ENCODE measurements at places on chromosomes 2 and 18.
A peak's percentile ranks its signal among the peaks of the same experiment; 100 is the strongest.

- no peak for DNase-seq
These were observed 21.4 kb downstream of the DIPK1C start for GRCh38 chr18:74435740-74436139.

- DNase-seq, result no peak
These were observed 1255.2 kb downstream of the CNTNAP5 start for GRCh38 chr2:125280265-125280664.

- DNase-seq, result no peak
These were observed 297.2 kb downstream of the NDUFA10 start for GRCh38 chr2:239727776-239728600.

GRCh38 chr2:231571661-231572191 lies 20.9 kb upstream of the TEX44 start:
- no peak for DNase-seq

DNA sequence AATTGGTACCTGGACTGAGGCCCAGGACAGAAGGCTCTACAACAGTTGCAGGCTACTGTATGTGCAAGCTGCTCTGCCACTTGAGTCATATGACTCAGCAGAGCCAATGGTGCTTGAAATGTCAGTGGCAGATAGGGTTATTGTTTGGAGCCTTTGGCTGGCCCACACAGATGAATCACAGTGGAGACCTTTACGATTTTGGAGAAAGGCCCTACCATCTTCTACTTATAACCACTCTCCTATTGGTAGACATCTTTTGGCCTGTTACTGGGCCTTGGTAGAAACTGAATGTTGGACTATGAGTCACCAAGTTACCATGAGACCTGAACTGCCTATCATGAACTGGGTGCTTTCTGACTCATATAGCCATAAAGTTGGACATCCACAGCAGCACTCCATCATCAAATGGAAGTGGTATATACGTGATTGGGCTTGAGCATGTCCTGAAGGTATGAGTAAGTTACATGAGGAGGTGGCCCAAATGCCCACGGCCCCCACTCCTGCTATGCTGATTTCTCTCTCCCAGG lies 88.9 kb upstream of the NRXN1 start:
- no peak for DNase-seq

GRCh38 chr2:39024833-39025232 lies 96.0 kb downstream of the SOS1 start:
- no peak for DNase-seq

- DNase-seq, result no peak
These were observed 22.6 kb downstream of the CHMP1B start for GRCh38 chr18:11873670-11874340.

- DNase-seq, result peak; percentile 15
These were observed 923 bp downstream of the FIGLA start for GRCh38 chr2:70789304-70790135.

- no peak for DNase-seq
These were observed 17.1 kb downstream of the RNF144A start for GRCh38 chr2:6934345-6934744.

DNA sequence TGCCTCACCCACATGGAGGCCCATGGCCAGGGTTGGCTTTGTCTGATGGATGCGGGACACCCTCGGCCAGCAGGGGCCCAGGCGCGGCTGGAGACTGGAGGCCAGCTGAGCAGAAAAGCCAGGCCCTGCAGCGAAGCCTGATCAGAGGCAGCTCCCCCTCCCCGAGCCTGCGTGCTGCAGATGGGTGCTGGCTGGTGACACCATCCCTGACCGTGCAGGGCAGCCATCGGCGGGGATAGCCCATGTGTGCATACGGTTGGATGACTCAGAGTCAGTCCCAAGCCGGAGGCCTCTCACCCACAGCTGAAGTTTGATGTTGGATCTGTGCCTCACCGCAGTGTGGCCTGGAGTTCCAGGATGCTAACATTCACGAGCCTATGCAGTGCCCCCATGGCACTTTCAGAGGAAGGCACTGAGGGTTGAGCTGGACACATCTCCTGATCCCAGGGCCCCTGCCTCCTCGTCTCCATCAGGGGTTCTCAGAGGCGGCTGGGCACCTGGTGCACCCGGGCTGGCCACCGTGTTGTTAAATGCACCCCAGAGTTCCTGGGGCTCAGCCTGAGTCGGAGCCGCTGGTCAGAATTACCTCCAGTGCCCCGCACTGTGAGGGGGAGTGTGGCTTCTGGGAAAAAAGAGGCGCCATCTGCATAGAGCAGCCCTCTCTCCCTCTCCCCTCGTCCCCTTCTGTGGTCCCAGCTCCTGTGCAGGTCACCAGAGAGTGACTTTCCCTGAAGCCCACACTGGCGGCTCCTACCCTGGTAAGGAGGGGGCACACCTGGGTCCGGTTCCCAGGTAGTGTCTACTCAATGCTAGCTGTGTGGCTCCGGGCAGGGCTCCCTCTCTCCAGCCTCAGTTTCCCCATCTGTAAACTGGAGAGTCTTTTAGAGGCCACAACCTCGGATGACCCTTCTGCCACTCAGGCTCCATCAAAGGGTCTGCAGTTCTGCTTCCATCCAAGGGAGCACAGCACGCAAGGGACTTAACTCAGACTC lies 19.4 kb upstream of the KIF1A start:
- DNase-seq, result no peak
